ENCODE measurements at places on chromosomes 4 and X. TPM values are rescaled to one million over a fixed set of nuclear protein-coding genes. Genes with fewer than 3 reads are reported as not detected.

- no peak for DNase-seq
Observed at GRCh38 chr4:99617374-99617773, 40.3 kb downstream of the C4orf54 start.

- DNase-seq: no peak
Observed at GRCh38 chr4:67160394-67160793, 384.9 kb downstream of the CENPC start.

DNA sequence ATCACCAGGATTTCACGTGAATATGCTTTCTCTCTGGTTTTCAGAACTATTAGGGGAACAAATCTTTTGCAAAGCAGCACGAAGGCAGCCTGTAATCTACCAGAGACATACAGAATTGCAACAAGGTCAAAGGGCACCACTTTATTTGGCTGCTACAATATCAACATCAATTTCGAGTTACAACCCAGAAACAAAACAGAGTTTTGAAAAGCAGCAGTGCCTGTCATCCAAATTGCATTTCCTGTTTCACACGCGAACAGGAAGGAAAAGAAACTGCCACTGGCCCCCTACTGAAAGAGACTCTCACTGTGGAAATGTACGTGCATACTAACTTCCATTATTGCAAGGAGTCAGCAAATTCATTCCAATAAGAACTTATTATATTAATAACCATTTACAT is 17.1 kb upstream of the C1QTNF7 start:
- peak; percentile 23 for DNase-seq

GRCh38 chr4:139144911-139145551 is 32.0 kb downstream of the ELF2 start:
- no peak for DNase-seq

DNA sequence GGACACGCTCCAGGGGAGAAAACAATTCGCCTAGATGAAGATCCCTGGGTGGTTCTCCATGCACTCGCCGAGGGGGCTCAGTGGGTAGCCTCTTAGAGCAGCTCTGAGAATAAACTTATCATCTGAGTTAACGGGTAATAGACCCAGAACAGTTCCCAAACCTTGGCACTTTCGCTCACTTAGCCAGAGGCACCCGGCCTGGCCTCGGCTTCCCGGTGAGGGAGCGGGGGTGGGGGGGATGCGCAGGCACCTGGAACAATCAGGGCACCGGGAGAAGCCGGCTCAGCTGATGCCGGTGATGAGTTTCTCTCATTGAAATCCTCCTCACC is 405 bp upstream of the ZAR1 start:
- no peak for DNase-seq

GRCh38 chrX:19823031-19823430 is 64.4 kb downstream of the SH3KBP1 start:
- no peak for DNase-seq

- no peak for DNase-seq
Observed at GRCh38 chrX:134570509-134570846, 87.8 kb downstream of the PLAC1 start.

DNA sequence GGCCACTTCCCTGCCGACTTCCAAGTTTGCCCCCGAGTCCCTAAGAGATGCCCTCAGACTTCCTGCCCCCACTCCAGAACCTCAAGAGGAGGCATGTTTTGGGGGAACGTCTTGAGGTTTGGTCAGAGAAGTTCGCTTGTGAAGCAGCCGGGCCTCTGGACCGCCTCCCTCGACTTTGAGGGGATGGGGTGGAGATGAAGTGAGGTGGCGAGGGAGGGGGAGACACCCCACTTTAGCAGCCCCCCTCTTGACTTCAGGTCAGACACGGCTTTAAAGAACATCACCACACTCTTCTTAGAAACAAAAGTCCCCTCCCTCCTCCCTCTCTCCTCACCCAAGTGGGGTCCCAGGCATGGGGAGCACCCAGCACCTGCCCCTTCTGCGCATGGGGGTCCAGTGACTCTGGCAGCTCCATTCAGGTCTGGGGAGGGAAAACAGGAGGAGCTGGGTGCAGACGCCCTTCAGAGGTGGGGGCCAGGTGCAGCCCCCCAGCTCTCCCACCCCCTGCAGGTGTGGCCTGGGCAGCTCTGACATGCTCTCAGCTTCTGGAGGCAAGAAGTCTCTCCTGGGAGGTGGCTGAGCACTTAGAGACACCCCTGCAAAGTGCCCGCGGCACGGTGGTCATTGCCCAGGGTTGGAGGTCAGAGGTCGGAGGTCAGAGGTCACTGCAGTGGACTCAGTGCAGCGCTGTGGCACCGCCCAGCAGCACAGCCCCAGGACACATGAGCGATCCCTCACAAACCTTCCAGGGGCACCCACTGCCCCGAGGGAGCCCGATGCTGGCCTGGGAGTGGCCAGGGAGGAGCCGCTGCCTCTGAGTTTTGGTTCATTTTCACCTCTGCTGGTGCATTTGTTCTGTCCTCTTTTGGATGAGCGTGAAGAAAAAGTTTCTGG is 108.8 kb downstream of the CPZ start:
- DNase-seq: no peak

GRCh38 chrX:18855919-18856644 is 127.8 kb downstream of the PHKA2 start:
- DNase-seq: no peak

DNA sequence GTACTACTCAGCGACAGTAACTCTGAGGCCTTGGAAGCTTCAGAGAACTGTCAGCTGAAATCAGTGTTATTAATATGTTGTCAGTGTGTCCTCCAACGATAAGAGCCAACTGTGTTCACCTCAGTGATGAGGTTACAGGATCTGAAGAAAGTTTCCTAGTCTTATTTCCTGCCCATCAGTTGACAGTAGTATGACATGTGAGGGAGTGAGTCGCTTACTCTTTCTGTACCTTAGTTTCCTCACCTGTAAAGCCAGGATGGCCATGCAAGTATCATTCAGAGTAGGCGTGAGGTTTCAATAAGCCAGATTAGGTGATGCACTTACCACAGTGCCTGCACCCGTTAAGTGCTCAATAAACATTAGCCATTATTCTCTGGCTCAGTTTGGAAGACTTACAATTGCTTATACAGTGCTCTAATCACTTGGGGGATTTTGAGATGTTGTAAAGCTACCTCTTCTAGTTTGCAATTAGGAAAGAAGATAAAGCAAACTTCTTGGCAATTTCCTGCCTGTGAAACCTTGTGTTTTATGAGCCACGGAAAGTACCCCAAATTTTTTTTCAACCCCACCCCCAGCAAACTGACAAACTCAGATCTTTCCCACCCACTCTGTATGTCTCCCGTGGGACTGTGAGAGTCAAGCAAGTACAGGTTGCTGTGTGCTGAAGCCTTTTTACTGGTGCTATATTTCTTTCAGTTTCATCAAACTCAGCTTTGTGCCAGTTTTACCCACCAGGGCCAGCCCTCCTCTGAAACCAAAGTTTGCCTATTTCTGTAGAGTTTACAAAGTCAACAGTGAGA is 62.2 kb downstream of the ANXA3 start:
- no peak for DNase-seq

DNA sequence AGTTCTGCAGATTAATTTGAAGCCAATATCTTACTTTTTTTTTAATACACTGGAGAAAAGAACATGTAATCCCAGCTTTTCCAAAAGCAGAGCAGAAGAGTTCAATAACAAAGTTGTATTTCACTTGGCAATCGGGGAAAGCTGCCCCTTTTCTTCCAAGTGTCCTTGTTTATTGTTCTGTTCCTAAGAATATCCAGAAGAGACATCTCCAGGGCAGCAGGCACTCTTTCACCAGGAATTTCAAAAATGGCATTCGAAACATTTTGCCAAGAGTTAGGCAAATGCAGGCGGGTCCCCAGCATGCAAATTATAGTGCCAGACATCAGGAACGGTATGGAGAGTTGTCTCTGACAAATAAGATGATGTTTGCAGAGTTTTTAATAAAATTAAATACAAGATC is 494.5 kb downstream of the BCOR start:
- no peak for DNase-seq

- peak; percentile 22 for DNase-seq
Observed at GRCh38 chrX:24668111-24668510, 21.0 kb upstream of the PCYT1B start.

- DNase-seq: no peak
Observed at GRCh38 chr4:124974152-124974551, 261.6 kb upstream of the ANKRD50 start.

DNA sequence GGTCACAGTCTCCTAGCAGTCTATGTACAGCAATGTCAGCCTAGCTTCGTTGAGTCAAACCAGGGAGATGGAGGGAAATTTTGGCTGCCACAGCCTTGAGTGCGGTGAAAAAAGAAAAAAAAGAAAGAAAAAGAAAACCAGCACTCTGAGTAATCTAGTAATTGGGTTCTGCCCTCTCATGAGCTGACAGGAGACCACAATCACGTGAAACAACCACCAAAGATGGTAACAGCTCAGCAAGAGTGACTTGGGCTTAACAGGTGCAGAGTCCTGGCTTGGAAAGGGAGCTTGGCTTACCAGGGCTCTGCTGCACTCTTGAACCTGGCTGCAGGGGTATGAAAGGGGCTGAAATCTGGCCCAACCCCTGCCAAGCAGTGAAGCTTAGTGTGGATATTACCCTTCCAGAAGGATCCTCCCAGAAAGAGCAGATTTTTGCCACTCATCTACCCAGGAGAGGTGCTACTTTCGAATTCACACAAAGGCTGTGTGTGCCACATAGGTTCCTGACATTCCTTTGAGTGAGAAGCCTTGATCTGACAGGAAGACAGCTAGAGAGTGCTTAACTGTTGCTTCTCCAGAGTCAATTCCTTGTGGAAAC is 350.3 kb downstream of the PTTG2 start:
- no peak for DNase-seq

DNA sequence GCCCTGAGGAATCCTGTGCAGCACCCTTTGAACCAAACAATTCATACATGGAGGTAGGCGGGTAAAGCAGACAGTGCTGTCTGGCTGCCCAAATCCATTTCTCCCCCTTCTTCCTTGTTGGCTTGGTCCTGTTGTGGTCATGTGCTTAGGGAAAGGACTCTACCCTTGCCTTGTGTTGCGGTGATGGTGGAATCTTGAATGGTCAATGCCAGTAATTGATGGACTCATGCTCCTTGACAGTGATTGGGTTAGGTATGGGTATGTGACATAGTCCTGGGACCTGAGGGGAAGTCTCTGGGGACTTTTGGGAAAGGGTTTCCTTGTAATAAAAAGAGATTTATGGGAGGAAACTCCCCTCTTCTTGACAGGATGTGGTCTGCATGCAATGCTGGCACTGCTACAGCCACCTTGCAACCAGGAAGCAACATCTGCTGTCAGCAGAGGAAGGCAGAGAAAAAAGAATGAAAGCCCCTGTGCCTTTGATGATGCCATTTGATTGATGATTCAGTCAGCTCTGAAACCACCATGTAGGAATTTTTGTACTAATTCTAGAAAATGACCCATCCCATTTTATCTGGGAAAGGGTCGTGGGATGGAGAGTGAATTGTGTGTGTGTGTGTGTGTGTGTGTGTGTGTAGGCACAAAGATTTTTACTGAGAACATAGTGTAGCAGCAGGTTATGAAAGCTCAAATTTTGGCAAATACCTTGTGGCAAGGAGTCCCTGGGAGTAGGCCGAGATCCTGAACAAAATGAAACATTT is 30.0 kb upstream of the HUWE1 start:
- no peak for DNase-seq

DNA sequence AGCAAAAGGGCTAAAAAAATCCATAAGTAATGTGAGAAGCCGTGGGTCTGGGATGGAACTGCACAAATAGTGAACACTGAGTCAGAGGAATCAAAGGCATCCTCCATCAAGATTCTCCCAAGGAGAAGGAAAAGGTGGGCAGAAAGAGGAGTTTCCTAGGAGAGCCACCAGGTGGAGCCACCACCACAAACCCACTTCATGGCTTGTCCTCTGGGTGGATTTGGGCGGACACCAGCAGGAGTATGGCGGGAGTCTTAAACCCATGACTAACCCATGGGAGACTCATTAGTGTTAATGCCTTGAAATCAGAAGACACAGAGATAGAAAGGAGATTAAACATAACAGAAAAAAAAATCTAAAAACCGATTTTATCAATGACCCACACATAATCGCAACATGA is 147.7 kb downstream of the SH3KBP1 start:
- peak; percentile 64 for DNase-seq

DNA sequence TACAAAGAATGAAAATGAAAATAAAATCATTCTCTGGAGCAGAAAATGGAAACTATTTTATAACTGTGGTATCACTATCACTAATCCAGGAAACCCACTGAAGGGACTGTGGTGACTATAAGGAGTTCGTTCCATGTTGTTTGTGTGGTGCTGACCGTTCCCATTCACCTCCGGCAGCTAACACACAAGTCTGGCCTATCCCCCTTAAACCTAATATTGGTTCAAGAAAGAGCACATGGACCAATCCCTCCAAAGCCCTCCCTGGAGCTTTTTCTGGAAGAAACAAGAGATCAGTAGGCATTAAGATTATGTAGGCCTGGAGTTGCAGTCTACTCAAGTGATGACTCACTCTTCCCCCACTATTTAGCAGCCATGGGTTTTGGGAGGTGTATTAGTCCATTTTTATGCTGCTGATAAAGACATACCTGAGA is 25.9 kb upstream of the FAM241A start:
- DNase-seq: no peak

DNA sequence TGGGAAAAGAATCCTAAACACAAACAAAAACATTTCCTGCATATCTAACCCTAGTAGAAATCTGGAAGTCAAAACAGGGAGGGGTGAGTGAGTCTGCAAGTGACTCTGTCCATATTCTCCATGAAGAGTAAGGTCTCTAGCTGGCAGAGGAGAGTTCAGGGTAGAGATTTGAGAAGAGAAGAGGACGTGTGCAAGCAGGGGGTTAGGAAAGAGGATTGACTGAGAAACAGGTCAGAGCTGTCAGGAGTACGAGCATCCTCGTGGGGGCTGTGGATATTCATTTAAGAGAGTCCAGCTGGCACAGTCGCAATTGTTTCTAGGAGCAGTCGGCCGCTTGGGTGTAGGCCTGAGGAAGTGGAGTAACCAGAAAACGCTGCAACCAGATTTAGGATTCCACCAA is 27.9 kb downstream of the PROM1 start:
- no peak for DNase-seq

- DNase-seq: no peak
Observed at GRCh38 chrX:15745179-15745578, 7.1 kb downstream of the CA5B start.

SORBS2 gene
- polyA plus RNA-seq: 3.1 TPM

TGIF2LX gene
- 7.4 TPM for polyA plus RNA-seq

LRCH2 gene
- 2.3 TPM for polyA plus RNA-seq

HAND2 gene
- polyA plus RNA-seq: 106 TPM

CLNK gene
- polyA plus RNA-seq: not detected

FRMPD4 gene
- 0.02 TPM for polyA plus RNA-seq

All from SK-N-SH (cell line).